HFF-Myc (cell line): ENCODE measurements at places on chromosomes 5 and 9.

DNA sequence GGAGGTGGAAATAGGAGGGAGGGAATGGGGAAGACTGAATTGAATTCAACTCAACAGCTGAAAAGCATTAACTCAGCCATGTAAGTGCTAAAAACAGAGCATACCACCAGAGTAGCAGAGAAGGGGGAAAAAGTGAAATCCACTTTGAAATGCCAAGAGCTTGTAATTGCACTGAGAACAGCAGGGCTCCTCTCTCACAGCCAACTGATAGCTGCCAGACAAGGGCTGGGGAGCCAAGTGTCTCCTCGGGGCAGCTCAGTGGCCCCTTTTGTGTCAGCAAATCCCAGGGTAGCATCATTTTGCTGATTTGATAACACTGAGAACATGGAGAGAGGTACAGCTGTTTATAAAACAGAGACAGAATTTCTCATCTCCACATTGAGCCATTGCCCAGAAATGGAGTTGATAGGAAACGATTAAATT, 182.5 kb downstream of the FRMD3 start:
- DNase-seq = no peak

DNA sequence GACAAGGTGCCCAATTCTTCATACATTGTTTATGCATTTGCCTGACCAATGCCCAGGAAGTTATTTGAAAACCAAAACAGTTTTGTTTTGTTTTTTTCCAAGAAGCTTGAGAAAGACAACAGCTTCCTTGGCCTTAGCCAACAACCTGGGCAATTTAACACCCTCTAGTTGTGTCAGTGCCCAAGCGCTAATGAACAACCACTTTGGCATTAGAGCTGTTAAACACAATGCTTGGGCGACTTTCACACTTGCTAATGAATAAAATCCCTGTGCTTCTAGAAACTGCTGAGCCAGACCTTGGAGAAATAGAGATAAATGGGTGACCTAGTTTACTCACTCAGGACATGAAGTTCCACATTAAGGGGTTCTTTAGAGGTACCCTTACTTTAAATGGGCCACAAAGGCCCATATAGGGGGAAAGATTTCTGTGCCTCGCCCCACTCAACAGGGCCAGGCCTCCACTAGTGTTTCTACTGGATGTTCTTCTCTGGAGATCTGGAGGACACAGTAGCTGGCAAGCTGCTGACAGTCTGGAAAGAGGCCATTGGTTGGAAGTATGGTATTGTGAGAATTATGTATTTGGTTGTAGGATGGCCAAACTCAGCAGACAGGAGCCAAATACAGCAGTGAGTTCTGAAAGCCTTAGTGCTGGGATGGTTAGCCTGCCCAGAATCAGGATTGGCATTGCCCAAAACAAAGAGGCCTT, 179.8 kb downstream of the DOCK8 start:
- no peak for DNase-seq

GRCh38 chr5:39479537-39479936, 54.8 kb upstream of the DAB2 start:
- DNase-seq = no peak

DNA sequence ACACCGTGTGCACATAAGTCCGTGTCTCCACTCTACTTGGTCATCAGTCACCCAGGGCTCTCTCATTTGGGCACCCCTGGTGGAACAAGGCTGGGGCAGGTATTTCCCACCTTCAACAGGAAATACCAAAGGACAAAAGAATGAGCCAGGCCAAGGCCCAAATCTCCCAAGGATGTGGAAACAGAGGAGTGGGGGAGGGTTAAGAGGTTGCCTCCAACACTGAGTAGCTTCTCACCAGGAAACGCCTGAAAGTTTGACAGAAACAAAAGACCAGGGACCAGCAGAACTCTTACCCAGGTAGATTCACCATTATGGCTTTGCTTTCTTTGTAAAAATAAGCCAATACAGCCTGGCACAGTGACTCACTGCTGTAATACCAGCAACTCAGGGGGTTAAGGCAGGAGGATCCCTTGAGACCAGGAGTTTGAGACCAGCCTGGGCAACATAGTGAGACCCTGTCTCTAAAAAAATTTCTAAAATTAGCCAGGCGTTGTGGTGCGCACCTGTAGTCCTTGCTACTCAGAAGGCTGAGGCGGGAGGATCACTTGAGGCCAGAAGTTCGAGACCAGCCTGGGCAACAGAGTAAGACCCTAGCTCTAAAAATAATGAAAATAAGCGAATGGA, 12.7 kb downstream of the SLC1A3 start:
- DNase-seq = no peak

- no peak for DNase-seq
These were observed 189.6 kb downstream of the ARHGEF28 start for GRCh38 chr5:73815631-73816030.

GRCh38 chr9:134165357-134166315, 1.3 kb upstream of the RNU6ATAC start:
- DNase-seq = no peak

- no peak for DNase-seq
These were observed 83.7 kb upstream of the SLIT3 start for GRCh38 chr5:169384661-169385060.

DNA sequence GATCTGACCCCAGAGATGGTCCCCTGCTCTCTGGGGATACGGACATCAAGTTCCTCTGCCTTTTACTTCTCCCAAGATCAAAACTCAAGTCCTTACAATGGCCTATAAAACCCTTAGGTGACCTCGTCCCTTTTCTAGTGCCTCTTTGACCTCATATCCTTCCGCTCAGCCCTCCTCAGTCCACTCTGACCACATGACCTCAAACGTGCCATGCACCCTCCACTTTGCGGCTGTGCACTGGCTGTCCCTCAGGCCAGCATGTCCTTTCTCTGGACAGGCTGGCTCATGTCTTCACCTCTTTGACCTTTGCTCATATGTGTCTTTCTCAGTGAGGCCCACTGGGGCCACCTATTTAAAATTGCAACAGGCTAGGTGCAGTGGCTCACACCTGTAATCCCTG, 14.7 kb downstream of the TRMO start:
- no peak for DNase-seq

- no peak for DNase-seq
These were observed 28.7 kb downstream of the KIF3A start for GRCh38 chr5:132708645-132709044.

- DNase-seq = no peak
These were observed at the start of gene FAM81B for GRCh38 chr5:95390812-95391492. Gene FAM81B (plus strand): TSS chr5:95391366. CDS start chr5:95391390, 24 bp downstream.
